NCI-H510A treated with DMSO at 0.1 percent for 48 hours (cell line): ENCODE measurements at places on chromosomes 6 and 20.

GRCh38 chr20:57749131-57749690, 39.4 kb upstream of the PMEPA1 start:
- DNase-seq: no peak

- DNase-seq: no peak
Observed at GRCh38 chr20:60583741-60584140, 625.5 kb downstream of the CDH26 start.

- DNase-seq: no peak
Observed at GRCh38 chr6:28542440-28543296, 17.0 kb downstream of the GPX5 start.

GRCh38 chr20:53337390-53338101, 256.1 kb downstream of the ZNF217 start:
- DNase-seq: no peak

DNA sequence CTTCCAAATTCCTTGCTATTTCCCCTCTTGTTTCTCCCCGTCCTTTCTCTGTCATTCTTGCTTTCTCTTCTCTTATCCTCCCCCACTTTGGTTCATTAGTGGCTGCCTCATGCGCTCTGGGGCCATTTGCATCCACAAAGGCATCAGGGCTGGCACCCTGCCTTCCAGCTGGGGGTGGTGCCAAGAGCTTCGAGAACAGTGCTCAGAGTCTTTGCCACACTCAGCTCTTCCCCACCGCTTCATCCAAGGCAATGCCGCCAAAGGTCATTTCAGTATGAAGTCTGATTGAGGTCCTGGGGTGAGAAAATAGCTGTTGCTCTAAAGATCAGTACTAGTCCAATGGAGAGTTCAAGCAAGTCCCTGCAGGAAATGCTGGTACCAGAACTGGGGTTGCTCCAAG, 22.7 kb downstream of the OLIG3 start:
- DNase-seq: no peak

DNA sequence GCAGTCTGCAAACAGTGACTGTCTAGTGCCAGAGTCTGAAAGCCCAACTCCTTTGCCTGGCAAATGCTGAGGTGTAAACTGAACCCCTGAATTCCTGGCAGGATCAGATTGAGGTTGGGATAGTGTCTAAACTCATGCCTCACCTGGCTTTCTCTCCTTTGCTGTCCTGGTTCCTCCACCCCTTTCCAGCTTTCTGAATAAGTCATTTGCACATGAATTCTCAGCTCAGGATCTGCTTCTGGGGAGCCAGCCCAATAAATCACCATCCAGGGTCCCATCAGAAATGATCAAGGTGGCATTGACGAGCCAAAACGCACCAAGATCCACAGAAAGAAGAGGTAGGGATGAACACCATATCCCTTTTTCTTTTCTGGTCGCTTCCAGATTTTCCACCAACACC, 301.6 kb downstream of the LRFN2 start:
- DNase-seq: no peak

- DNase-seq: no peak
Observed at GRCh38 chr6:131644921-131645320, 7.8 kb downstream of the ENPP3 start.

DNA sequence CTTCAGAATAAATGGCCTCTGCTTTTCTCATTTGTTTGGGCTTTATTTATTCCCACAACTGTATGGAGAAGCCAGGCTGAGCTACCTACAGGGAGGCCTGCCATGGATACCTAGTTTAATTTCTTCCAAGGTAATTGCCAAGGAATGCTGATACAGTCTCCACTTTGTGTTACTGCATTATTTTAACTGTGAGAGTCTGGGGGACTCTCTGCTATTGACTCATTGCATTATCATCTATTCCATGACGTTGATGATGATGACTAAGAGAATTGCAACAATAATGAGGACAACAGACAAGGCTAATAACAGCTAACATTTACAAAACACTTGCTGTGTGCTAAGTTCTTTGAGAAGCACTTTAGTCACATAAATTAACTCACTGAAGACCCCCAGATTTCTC, 88.3 kb upstream of the COL21A1 start:
- DNase-seq: no peak

GRCh38 chr6:79570129-79571029, 33.1 kb upstream of the LCA5 start:
- DNase-seq: peak; percentile 38

DNA sequence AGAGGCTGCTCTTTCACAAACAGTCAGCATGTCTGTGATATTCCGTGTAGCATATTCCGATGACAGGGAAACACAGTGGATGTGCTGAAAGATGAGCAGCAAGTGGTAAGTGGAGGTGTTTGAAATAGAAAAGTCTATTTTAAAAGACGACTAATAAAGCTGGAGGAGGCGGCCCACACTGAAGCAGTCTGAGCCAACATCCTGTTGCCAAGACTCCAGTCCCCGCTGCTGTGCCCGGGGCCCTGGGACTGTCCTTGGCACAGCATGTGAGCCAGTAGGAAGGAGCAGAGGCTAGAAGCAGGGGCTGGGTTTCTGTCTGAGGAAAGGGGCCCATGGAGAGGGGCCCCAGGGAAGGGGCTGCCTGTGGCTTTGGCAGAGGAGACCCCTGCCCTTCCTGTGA, 351.5 kb upstream of the CHD6 start:
- no peak for DNase-seq

DNA sequence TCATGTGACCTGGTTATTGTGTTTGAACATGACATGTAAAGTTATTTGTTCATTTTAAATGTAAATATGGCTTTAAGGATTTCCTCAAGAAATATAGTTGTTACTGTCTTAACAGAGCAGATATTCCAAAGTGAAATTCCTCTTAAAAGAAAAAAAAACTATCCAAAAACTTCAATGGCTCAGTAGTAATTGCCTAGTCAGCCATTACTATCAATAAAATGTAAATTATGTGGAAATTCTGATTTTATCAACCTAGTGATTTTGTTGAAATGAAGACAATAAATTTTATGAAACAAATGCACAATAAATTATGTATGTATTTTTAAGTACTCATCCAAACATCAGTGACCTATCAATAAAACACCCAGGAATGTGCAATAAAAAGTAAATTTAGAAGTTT, 463.3 kb downstream of the TENT5A start:
- no peak for DNase-seq
